ENCODE measurements at places on chromosomes 12 and 14.

GRCh38 chr14:94314890-94315289 lies 8.2 kb downstream of the SERPINA6 start:
- no peak for ATAC-seq

DNA sequence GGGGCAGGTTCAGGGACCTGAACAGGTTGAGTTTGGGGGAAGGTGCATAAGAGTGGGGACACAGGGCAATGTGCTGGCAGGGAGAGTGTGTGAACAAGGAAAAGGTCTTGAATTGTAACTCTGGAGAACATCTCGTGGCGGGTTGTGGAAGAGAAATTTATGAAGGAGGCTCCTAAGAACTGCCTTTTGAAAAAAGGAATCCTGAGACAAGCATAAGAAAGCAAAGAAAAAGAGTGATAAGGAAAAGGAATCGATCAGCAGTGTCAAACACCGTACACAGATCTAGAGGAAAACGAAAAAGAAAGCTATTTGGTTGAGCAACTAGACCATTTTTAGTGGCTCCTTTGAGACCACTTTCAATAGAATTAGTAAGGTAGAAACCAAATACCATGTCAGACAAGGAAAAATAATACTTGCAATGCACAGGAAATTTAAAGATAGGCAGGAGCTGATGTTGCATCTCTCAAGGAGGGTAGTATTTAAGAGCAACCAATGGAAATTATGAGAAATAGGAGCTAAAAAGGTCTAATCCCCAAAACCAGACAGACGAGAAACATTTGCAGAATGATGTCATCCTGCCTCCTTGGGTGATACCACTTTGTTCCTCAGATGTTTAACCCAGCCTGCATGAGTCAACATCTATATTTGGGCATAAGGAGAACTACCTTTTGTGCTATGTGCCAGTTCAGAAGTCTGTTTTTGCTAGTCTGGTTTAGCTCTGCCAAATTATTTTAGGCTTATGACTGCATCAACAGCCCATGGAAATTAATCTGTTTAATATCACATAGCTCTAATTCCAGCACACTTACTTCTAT lies 64.5 kb upstream of the STK38L start:
- ATAC-seq, result peak; percentile 87

GRCh38 chr14:55946231-55946630 lies 172.0 kb upstream of the PELI2 start:
- no peak for ATAC-seq

- peak; percentile 38 for ATAC-seq
Measured at GRCh38 chr12:103879048-103879692, 38.1 kb upstream of the NT5DC3 start.

- ATAC-seq, result no peak
Measured at GRCh38 chr14:70563869-70564268, 29.1 kb upstream of the ADAM20 start.
